NCI-H2171 treated with DMSO at 0.1 percent for 48 hours (cell line): ENCODE measurements at places on chromosomes 5 and 9.

GRCh38 chr5:17378346-17378997 is 119.6 kb upstream of the TAF11L2 start:
- no peak for DNase-seq

DNA sequence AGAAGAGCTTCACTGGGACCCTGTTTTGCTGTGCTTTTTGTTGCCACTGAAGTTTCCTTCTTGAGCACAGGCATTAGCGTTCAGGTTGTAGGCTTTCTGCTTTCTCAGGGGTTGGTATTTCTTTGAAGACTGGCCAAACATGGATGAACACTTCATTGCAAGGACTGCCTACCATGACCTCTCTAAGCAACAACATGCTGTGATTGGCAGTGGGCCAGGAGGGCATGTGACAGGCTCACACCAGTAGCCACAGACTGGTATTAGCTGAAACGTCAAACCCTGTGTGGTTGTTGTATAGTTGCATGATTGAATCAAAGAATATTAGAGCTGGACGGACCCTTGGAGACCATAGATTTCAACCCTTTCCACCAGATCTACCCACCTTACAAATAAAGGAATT is 20.0 kb upstream of the MLANA start:
- DNase-seq, result no peak

- DNase-seq, result no peak
Observed at GRCh38 chr9:4864234-4864661, 71.5 kb downstream of the RCL1 start.

- no peak for DNase-seq
Observed at GRCh38 chr5:181045316-181045715, 5.2 kb downstream of the BTNL9 start.

GRCh38 chr9:123825342-123826060 is 104.4 kb downstream of the DENND1A start:
- no peak for DNase-seq

DNA sequence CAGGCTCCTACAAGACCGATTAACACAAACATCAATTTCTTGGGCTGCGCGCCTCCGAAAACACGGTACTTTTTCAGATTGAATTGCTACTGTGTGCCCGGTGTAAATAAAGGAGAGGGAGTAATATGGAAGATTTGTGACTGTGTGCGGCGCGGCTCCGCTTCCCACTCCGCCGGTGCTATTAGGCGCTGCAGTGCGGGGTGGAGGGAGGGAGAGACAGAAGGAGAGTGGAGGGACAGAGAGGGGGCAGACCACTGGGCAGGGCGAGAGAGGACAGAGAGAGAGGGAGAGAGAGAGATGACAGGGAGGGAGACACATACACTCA is 24.7 kb upstream of the RNU6ATAC start:
- DNase-seq, result no peak

DNA sequence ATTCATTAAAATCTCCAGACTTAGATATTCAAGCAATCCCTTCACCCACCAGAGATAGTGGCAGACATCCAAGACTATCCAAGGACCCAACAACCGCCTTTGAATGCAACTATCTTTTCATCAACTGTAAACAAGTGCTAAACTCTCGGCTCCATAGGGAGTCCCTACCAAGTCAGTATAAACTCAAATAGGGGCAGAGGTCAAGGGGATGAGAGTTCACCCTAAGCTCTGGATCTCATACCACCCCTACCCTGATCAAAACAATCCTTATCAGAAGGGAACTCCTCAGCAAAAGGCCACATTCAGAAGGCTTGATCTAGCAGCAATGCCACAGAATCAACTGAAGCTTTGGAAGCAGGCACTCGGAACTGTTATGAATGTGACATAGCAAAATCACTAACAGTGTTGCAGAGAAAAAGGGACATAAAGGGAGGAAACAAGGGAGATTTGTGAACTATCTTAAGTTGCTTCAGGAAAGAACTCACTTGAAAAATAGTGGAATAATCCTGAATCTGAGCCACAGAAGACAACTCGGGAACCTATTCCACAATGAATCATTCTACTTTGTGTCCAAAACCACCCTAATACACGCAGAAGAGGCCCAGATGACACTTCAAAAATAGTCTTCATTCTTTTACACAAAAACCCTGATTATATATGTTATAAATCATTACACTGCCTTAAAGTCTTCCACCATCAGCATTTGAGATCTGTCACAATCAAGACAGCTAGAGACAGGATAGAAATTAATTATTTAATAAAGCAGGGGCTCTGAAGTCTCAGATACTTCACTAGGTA is 49.8 kb downstream of the NR6A1 start:
- DNase-seq, result no peak

- DNase-seq, result no peak
Observed at GRCh38 chr5:83011985-83012384, 65.2 kb downstream of the TMEM167A start.

DNA sequence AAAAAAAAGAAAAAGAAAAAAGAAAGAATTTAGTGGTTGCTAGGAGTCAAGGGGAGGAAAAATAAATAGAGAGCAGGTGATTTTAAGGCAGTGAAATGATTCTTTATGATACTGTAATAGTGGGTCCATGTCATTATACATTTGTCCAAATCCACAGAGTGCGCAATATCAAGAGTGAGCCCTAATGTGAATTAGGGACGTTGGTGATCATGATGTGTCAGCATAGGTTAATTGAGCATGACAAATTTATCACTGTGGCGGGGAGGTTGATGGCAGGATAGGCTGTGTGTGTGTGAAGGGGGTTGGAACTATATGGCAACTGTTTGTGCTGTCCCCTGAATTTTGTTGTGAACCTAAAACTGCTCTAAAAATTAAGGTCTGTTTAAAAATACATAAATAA is 357.8 kb downstream of the ICE1 start:
- no peak for DNase-seq

DNA sequence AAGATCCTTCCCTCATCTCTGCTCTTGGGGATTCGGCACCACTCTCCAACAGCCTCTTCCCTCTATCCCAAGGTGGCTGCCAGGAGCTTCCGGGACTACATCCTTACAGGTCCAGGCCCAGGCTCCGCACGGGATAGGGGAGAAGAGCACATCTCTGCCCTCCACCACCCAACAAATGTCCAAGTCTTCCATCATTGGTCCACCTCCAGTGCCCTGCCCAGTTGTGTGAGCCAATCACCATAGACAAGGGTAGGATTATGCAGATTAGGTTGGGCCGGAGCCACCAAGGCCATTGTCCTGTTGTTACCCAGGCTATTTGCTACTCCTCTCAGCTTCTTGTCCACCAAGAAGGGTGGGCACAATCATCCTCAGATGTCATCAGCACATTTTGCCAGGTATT is 9.1 kb downstream of the UNC5A start:
- DNase-seq, result no peak
